ENCODE measurements at places on chromosomes 13 and 19.

GRCh38 chr13:20729633-20730585 is 26.4 kb downstream of the IL17D start:
- DNase-seq: no peak

DNA sequence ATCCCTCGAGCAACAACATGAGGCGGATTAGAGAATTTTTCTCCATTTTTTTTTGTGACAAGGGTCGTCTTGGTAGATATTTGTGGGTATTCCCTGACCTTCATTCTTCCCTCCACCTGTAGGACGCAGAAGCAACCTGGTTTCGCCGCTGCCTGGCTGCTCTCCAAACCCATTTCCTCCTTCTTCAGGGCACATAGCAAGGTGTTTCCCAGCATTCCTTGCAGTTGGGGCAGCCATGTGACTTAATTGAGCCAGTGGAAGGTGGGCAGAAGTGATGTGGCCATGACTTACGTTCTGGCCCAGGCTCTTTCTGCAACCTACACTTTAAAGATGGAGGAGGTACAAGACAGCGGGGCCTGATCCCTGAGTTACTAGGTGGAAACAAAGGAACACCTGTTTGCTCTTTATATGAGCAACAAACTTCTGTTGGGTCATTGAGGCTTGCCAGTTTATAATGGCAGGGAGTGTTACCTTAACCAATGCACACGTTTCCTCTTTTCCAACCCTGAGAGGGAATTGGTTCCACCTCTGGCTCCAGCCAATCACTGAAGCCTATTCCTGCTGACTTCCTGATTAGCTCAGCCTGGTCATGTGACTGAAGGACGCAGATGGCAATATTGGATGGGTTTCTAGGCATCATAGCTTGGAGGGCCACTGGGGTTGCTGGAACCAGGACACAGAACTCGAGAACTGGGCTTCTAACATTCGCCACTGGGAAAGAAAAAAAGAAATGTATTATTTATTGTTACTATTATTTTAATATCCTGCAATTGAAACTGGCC is 30.8 kb upstream of the ZNRF4 start:
- no peak for DNase-seq

DNA sequence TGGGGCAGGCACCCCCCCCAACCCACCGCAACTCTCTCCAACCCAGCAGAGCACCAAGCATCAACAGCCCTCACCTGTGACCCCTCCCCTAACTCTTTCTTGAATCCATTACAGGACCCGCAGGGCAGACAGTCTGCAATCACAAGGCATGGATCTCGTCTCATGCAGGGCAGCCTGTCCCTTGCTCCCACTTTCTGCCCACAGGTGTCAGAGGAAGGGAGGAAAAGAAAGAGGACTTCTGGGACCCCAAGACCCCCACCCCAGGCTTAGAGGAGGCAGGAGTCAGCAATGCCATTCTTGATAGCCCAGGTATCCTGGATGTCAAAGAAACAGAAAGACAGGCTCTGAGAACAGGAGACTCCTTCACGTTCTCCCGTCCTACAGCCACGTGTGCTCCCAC is 47.4 kb upstream of the TUBGCP3 start:
- DNase-seq: no peak

DNA sequence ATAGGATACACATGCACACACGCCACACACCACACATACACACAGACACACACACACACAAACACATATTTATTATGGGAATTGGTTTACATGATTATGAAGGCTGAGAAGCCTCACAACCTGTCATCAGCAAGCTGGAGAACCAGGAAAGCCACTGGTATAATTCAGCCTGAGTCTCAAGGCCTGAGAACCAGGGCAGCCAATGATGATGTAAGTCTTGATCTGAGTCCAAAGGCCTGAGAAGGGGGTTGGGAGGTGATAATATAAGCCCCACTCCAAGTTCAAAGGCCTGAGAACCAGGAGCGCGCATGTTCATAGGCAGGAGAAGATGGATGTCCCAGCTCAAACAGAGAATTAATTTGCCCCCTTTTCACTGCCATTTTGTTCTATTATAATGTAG is 18.7 kb upstream of the SOX21 start:
- no peak for DNase-seq

DNA sequence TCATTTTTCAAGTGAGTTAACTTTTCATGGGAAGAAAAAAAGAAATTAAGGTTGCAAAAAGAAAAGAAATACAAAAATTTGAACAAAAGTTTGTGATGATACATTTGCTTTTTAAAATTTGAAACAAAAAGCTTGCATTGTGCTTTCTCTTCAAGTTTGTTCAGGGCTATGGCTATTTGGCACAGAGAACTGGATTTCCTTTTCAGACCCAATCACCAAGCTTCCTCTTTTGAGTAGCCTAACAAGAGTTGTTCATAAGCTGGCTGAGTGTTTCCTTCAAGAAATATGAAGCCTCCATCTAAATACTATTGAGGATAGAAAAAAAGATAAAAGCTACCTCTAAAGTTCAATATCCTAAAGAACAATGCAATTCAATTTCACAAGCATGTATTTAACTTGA is 787.8 kb downstream of the LIG4 start:
- DNase-seq: no peak

- no peak for DNase-seq
These were observed 627 bp downstream of the GCDH start for GRCh38 chr19:12891553-12892021.

DNA sequence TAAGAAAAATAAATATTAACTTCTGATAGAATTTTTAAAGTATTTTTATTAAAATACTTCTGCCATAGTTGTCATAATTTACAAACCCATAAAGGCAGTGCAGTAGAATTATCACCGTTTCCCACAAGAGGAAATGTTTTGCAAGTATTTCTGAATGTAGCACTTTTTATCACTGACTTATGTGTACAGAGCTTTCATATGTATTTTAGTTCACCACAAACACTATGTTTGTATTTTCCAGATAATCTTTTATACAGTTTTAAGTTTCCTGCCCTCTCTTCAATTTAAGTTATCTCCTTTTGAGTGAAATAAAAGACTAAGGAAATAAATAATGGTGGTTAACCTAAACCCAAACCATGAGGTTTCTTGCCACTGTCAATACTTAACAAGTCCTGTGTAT is 24.2 kb downstream of the MIPEP start:
- no peak for DNase-seq

DNA sequence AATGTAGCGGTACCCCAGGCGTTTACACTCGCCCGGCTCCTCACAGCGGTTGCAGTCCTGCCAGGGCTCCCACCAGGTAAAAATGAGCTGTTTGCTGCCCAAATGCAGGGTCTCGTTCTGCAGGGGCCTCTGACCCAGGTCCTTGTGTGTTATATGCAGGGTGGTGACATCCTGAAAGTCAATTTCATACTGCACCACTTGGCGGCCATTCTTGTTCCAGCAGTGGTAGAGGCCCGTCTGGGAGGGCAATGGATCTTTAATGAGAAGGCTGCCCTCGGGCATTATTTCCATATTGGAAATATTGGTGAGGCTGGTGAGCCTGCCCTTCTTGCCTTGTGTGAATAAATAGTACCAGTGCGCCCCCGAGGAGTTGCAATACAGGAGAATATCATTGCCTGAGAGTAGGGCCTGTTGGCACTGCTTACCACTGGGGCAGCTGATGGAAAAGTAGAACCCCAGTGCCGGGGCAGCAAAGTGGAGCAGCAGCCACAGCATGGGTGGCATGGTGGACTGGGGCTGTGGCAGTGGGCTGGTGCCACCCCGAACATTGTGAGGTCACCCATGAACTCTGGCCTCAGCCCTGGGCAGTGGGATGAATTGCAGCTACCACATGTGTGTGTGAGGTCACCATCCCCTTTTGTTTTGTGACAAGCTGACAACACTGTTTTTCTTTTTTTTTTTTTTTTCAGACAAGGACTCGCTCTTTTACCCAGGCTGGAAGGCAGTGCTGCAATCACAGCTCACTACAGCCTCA is at the start of gene FAM187B:
FAM187B (minus strand) TSS at position 563 of the 754 bp plus-strand sequence; CDS start at position 504, 59 bp downstream.
- no peak for DNase-seq

DNA sequence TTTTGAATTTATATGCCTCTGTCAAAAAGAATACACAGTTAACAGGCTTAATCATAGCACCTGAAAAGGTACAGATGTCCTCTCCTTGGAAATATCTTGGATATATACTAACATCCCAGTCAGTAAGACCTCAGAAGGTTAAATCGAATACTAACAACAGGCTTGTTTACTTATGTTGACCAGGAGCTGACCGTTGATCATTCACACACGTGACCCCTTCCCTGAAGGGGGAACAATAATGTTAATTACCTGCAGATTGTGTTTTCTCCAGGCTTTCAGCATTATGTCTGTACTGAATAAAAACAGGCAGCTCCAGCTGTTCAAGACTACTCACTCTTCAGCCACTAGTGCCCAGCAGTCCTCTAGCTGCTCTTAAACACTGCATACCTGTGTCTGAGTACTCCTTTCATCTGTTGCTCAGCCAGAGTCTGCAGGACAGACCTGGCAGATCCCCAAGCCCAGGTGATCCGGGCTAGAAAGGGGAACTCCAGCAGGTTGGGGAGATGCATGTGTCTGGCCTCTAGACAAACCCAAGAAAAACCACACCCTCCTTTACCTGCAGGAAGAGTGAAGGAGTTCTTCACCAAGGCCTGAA is 163.9 kb downstream of the RNF17 start:
- no peak for DNase-seq

DNA sequence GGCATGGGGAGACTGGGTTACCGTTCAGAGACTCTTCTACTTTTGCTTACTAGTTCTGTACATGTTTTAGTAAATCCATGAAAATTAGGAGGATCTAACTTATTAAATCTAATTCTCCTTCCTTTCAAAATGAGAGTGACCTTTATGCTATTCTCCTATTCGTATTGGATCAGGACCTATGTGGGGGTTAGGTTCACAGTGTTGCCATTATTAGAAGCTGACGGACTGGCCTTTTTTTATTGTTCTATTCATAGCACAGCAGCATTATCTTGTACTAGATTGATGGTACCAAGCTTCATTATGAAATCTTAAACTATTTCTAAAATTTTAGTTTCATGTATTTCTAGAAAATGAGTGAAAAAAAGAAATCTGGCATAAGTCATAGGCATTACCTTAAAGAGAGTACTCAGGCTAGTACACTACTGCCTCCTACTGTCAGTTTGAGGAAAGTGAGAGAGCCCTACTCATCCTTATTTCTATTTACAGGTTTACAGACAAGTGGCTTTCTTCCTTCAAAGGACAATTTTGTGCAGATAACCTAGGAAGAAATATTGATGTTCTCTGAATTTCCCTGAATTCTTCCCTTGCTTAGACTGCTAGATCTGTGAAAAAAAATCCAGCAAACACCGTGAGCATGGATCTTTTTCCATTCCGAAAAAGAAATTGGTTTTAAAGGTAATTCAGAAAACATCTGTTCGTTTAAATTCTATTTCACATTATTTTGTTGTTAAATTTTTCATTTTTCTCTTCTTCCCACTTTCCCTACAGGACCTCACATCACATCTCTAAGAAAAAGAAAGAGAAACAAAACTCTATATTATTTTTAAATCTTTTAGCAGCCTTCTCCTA is 485.5 kb downstream of the DIAPH3 start:
- no peak for DNase-seq

GRCh38 chr13:102977471-102977870 is 88.7 kb downstream of the SLC10A2 start:
- no peak for DNase-seq

- DNase-seq: no peak
These were observed 148.9 kb downstream of the USP12 start for GRCh38 chr13:27022571-27023311.

DNA sequence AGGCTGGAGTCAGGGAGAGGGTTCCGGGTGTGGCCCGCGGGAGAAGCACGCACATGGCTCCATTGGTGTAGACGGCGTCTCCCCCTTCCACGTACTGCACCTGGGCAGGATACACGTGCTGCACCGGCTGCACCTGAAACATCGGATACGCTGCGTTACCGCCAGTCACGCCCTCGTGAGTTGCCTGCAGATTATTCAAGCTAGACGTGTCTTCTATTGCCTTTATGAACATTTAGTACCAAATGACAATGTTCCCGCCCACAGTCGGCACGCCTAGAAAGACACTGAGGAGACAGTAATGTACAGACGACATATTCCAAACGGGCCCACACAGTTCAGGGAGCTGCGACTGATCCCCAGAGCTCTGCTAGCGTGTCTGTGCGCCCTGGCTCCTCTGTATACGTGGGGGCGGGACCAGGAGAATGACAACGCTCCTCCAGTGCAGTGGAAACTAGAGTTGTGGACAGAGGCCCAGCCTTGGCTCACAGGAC is 64.1 kb upstream of the RANBP3 start:
- DNase-seq: no peak

GRCh38 chr19:51064534-51065220 is at the start of gene KLK13:
KLK13 (minus strand) TSS chr19:51065092; CDS start chr19:51065067, 25 bp downstream.
- DNase-seq: no peak

GRCh38 chr19:48333467-48334384 is 8.4 kb downstream of the EMP3 start:
- DNase-seq: peak; percentile 90

- no peak for DNase-seq
These were observed 190.8 kb downstream of the ENOX1 start for GRCh38 chr13:43596006-43596405.

DNA sequence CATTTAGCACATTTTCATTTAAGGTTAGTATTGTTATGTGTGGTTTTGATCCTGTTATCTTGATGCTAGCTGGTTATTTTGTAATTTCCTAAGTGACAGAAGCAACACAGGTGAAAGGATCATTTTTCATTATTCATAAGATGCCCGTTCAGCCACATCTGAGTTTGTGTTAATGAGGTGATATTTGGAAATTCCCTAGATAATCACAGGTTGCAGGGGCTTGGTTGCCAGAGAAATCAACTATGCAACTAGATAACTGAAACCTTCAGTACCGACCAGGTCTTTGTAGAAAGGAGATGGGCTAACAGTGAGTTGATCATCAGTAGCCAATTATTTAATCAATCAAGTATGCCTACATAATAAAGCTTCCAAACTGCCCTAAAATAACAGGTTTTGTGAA is 121.3 kb upstream of the UFM1 start:
- DNase-seq: no peak

GRCh38 chr13:61463024-61463423 is 47.4 kb upstream of the PCDH20 start:
- DNase-seq: no peak

DNA sequence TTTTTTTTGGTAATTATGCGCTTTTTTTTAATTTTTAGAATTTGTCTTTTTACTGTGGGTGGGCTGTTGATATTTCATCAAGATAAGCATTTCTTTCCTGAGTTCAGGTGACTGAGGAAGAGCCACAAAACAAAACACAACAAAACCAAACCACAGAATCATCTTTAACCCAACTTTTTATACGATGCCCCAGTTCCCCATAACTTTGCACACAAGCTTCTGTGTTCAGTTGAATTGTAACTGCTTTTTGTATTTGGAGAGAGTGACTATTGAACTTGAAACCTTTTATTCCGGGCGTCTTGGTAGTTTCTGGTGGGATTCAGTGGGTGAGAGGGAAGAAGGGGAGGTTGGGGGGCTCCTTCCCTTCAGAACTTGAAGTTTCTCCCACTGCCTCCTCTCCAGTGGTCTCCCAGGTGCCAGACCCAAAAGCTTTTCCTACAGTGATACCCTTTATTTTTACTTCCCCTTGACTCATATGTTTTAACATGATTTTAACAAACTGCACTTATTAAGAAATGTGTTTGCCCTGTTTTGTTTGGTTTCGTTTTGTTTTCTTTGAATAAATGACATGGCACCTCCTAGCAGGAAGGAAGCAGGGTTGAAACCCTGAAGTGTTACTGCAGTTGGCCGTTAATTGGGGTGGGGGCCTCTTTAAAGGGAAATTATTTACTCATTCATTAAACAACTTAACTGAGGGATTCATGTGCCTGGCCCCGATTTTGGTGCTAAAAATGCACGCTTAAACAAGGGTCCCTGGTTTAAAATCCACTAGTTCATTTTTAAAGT is 2.7 kb upstream of the CCDC97 start:
- DNase-seq: no peak
